NCI-H146 (cell line): ENCODE measurements at places on chromosomes 7 and 10.
A peak's percentile ranks its signal among the peaks of the same experiment; 100 is the strongest.

- no peak for DNase-seq
Measured at GRCh38 chr7:120724955-120725354, 133.0 kb downstream of the TSPAN12 start.

GRCh38 chr7:80999100-80999499 lies 80.2 kb upstream of the SEMA3C start:
- no peak for DNase-seq

GRCh38 chr10:59617996-59618395 lies 91.7 kb downstream of the SLC16A9 start:
- no peak for DNase-seq

GRCh38 chr10:46995234-46995633 lies 84.0 kb downstream of the PTPN20 start:
- DNase-seq, result no peak

- DNase-seq, result no peak
Measured at GRCh38 chr7:4167385-4167910, 514.6 kb upstream of the FOXK1 start.

GRCh38 chr7:155129186-155129585 lies 59.1 kb downstream of the HTR5A start:
- DNase-seq, result no peak

GRCh38 chr7:24898691-24899090 lies 81.3 kb downstream of the OSBPL3 start:
- no peak for DNase-seq

- DNase-seq, result no peak
Measured at GRCh38 chr7:1460821-1461645, 1.8 kb upstream of the MICALL2 start.

- peak; percentile 21 for DNase-seq
Measured at GRCh38 chr7:29843726-29844125, 37.4 kb downstream of the WIPF3 start.

- DNase-seq, result no peak
Measured at GRCh38 chr7:93860261-93860660, 30.3 kb downstream of the TFPI2 start.
